WTC11 (cell line): ENCODE measurements at places on chromosomes 16 and 17. TPM values are rescaled to one million over a fixed set of nuclear protein-coding genes. Genes with fewer than 3 reads are reported as not detected.

DNA sequence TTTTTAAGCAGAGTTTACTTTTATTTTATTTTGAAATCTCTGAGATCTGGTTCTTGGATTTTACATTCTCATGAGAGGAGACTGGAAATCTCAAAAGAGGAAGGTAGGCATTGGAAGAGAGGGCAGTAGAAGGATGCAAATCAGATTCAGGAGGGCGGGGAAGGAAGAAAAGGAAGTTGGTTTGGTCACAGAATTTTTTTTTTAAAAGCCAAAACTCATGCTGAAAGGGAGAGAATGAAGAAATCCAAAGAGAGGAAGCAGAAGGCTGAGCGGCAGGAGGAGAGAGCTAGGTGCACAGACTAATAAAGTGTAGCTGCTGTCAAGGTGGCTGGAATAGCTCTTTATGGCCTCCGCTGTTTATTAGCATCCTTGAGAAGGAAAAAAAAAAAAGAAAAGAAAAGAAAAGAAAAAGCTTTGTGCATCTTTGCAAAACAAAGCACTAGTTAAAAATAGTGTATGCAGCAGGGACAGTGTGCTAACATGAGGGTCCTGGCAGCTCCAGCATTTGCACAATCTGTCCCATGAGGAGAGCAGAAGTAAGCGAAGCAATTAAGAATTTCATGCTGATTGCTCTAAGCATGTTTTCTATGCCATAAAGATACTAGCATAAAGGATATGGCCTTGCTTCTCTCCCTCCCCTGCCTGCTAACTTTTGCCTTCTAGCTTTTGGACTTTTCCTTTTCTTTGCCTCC lies 194.2 kb downstream of the ZFHX3 start:
- DNase-seq = no peak
- H3K4me3 ChIP-seq = no peak overlapping the region
- H3K27me3 ChIP-seq = no peaks in the 10 kb centered on the region; the same call in 1 of the 2 replicates
- no peak overlapping the region for H3K27ac ChIP-seq
- H3K36me3 ChIP-seq = no peaks in the 10 kb centered on the region

DNA sequence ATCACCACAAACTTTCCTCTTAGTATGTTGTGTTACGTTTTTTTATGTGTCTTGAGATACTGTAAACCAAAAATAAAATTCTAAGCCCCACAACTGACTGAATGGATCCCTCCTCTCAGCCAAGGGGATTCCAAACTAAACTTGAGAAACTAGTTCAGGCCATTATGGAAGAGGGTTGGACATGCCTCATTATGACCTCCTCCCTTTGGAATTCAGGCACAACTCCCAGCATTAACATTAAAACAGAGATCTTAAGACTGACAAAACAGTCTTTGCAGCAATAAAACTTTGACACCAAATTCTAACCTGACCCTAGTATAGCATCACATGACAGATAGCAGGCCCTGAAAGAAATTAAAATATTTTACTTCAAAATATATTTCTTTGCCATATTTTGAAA lies 51.1 kb upstream of the SLC47A1 start:
- no peak for DNase-seq
- peak overlapping the region; percentile 98 for H3K27ac ChIP-seq
- H3K4me1 ChIP-seq = peaks cover 39% of the 10 kb centered on the region
- no peaks in the 10 kb centered on the region; the same call in 1 of the 2 replicates for H3K27me3 ChIP-seq

DNA sequence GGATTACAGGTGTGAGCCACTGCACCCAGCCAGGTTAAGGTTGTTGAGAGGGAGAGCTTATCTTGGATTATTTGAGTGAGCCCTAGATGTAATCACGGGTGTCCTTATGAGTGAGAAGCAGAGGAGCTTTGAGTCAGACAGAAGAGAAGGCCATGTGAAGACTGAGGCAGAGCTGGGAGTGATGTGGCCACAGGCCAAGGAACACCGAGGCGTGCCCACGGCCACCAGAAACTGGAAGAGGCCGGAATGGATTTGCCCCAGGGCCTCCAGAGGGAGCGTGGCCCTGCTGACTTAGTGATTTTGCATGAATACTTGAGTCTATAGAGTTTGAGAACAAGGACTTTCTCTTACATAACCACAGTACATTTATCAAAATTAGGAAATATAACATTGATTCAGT lies 137.7 kb downstream of the RPTOR start:
- no peak for DNase-seq
- H3K4me1 ChIP-seq = peaks cover 33% of the 10 kb centered on the region
- H3K27me3 ChIP-seq = no peaks in the 10 kb centered on the region; the same call in 1 of the 2 replicates
- peak overlapping the region; percentile 12 for H3K27ac ChIP-seq
- no peaks in the 10 kb centered on the region; the same call in 1 of the 2 replicates for H3K36me3 ChIP-seq
- no peak overlapping the region for H3K4me3 ChIP-seq

DNA sequence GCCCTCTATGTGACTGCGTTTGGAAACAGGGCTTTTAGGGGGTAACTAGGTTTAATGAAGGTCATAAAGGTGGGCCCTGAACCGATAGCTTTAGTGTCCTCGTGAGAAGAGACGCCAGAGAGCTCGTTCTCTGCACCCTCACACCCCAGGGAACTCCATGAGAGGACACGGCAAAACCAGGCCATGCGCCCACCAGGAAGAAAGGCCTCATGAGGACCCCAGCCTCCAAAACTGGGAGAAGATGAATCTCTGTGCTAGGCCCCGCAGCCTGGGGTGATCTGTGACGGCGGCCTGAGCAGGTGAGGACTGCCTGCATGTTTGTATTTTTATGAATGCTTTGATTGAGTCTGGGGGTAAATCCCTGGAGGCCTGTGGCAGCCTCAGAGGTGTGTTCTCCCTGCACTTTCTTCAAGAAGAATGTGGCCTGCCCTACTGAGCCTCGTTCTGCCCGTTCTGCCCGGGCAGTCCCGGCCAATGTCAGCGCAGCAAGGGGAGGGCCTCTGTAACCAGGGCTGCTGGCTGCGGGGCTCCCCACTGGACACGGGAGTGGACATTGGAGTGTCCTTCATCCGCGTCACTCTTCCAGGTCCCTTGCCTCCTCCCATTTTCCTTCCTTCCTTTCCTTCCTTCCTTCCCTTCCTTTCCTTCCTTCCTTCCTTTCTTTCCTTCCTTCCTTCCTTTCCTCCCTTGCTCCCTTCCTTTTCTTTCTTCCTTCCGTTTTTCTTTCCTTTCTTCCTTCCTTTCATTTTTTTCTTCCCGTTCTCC lies 6.8 kb upstream of the RNF213 start:
- no peak for DNase-seq
- H3K4me3 ChIP-seq = no peak overlapping the region
- peak overlapping the region; percentile 71 for H3K27ac ChIP-seq
- H3K36me3 ChIP-seq = 0 out of 2 replicates have a peak, but pooled peaks cover 2% of the 10 kb centered on the region
- no peaks in the 10 kb centered on the region for H3K27me3 ChIP-seq
- H3K4me1 ChIP-seq = peaks cover 25% of the 10 kb centered on the region

GRCh38 chr16:20884240-20884556 lies 16.0 kb downstream of the DCUN1D3 start:
- peak overlapping the region; percentile 24; the same call in 1 of the 2 replicates for H3K27ac ChIP-seq
- peaks cover 10% of the 10 kb centered on the region; the same call in 1 of the 2 replicates for H3K36me3 ChIP-seq
- DNase-seq = no peak
- H3K4me1 ChIP-seq = peaks cover 23% of the 10 kb centered on the region

GRCh38 chr16:49824593-49824992 lies 31.3 kb downstream of the ZNF423 start:
- H3K27me3 ChIP-seq = no peaks in the 10 kb centered on the region
- H3K4me1 ChIP-seq = peaks cover 76% of the 10 kb centered on the region
- DNase-seq = no peak
- H3K36me3 ChIP-seq = no peaks in the 10 kb centered on the region
- H3K27ac ChIP-seq = peak overlapping the region; percentile 41

DNA sequence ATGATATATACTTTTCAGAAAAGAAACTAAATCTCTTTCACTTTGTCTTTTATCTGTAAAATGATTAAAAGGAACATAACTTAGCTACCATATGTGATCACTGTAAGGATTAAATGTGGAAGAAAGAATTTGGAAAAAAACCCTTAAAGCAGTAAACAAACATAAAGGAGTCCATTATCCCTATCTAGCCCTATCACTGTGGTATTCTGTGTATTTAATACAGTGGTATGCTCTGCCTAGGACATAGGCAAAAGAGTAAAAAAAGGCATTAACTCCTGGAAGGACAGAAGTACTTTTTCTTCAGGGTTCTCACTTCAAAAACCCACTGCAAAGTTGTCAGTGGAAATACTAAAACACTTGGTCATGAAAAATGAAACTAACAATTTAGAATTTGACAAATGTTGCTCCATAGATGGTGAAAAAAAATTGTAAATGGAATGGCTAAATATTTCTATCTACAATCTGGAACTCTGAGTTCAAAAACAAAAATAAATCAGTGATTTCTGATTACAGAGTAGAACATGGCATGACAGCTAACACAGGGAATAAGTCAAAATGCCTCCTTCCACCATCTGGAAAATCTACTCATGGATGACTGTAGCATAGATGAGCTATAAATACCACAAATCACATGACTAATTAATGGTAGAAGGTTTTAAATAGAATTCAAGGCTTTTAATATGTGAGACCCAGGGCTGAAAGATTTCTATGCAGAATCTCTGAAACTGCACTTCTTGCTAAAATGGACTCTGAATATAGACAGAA lies 140.1 kb downstream of the ITFG1 start:
- H3K27me3 ChIP-seq = no peaks in the 10 kb centered on the region
- no peaks in the 10 kb centered on the region for H3K36me3 ChIP-seq
- H3K4me1 ChIP-seq = peaks cover 21% of the 10 kb centered on the region
- no peak overlapping the region for H3K27ac ChIP-seq
- no peak for DNase-seq
- H3K4me3 ChIP-seq = no peak overlapping the region

- H3K27me3 ChIP-seq = no peaks in the 10 kb centered on the region
- no peak for DNase-seq
- no peak overlapping the region for H3K4me3 ChIP-seq
- no peaks in the 10 kb centered on the region for H3K36me3 ChIP-seq
These were observed 38.8 kb downstream of the BAHCC1 start for GRCh38 chr17:81434072-81434471.

DNA sequence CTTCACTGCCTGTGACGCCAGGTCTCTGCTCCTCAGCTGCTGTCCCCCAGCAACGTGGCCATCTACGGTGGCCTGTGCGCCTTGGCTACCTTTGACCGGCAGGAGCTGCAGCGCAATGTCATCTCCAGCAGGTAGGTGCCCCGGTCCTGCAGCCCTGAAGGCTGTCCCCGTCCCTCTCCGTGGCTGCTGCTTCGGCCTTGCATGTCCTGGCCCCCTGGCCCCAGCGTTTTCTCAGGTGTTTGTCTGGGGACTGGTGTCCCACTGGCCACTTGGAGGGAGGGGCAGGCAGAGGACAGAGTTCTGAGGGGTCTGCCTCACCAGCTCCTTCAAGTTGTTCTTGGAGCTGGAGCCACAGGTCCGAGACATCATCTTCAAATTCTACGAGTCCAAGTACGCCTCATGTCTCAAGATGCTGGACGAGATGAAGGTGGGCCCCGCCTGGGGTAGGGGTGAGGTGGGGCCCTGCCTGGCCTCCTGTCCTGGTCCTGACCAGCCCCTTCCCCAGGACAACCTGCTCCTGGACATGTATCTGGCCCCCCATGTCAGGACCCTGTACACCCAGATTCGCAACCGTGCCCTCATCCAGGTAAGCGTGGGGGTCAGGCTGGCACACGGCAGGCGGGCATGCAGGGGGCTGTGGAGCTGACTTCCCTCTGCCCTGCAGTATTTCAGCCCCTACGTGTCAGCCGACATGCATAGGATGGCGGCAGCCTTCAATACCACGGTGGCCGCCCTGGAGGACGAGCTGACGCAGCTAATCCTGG lies 4.4 kb downstream of the GPS1 start:
- H3K36me3 ChIP-seq = peaks cover 8% of the 10 kb centered on the region; the same call in 1 of the 2 replicates
- no peaks in the 10 kb centered on the region for H3K4me1 ChIP-seq
- no peak for DNase-seq

DNA sequence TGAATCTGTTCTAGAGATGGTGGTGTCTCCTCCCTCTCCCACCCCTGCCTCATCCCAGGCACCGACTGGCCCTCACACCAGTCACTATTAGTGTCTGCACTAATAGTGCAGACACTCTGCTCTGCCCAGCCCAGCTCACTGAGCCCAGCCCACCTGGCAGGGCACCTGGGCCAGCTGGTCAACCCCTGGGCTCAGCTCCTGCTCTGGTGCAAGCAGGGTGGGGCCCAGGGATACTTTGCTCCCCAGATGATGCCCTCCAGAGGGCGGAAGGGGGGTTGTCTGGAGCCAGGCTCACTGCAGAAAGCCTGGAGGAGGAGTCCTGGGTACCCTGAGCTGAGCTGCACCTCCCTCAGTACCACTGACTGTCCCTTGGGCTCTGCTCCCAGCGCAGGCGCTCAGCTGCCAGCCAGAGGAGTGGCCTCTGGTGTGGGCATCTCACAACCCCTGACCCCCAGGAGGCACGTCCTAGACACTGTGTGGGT lies 14.5 kb downstream of the RAB11FIP4 start:
- H3K27ac ChIP-seq = no peak overlapping the region
- DNase-seq = peak; percentile 52
- H3K4me1 ChIP-seq = peaks cover 17% of the 10 kb centered on the region

- H3K4me3 ChIP-seq = no peak overlapping the region
- H3K27me3 ChIP-seq = no peaks in the 10 kb centered on the region
- no peak for DNase-seq
- peaks cover 17% of the 10 kb centered on the region for H3K36me3 ChIP-seq
- H3K4me1 ChIP-seq = peaks cover 36% of the 10 kb centered on the region
These were observed 11.4 kb downstream of the SOCS7 start for GRCh38 chr17:38363016-38363415.

- no peak overlapping the region for H3K27ac ChIP-seq
- H3K4me1 ChIP-seq = no peaks in the 10 kb centered on the region
- DNase-seq = no peak
- no peak overlapping the region for H3K4me3 ChIP-seq
These were observed 10.8 kb downstream of the MYBBP1A start for GRCh38 chr17:4544135-4544950.

EFCAB5 gene
- 0.32 to 0.59 TPM (median 0.55 TPM) in 3 replicates for total RNA-seq

NMRAL1 gene
- 68.1 to 77.6 TPM (median 69.5 TPM) in 3 replicates for total RNA-seq

CCR7 gene
- 0.37 to 0.92 TPM (median 0.57 TPM) in 3 replicates for total RNA-seq

ZSCAN10 gene
- total RNA-seq = 263 to 286 TPM (median 271 TPM) in 3 replicates

DNAI2 gene
- 0.21 to 0.26 TPM (median 0.23 TPM) in 3 replicates for total RNA-seq
